Suppressor macrophage (primary cell): ENCODE measurements at places on chromosomes 6 and 20.

DNA sequence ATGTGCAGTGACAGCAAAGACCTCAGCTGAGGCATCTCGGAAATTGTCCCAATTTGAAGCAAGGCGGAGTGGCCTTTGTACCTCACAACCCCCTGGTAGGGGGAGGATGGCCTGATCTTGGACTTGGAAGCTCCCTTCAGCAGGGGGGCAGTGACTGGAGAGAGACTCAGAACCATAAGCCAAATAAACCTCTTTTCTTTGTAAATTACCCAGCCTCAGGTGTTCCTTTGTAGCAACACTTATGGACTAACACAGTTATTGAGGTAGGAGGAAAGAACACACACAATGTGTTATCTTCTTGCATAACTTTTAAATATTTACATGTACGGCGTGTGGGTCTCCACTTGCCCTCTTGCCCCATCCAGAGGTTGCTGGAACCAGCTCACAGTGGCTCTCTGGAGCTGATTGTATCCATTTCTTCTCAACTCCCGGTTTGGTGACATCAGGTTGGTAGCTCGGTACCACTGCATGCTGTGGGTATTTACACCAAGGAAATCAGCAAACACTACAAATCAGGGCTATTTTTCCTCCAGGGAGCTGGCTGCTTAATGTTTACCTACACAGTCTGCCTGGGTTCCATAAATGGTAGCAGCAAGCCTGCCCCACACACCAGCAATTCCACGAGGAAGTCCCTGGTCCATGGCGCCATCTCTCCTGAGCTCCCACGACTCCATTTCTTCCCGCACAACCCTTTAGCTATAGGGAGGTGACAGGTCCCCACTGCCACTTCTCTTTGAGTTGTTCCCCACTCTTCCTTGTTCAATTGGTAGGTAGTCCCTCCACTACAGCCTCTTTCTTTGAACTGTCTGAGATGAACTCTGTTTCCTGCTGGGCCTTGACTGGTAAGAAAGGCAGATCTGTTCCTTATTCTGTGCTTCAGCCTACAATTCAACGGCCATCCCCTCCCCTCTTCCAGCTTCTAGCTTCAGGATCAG lies 54.3 kb upstream of the TASP1 start:
- DNase-seq = no peak

GRCh38 chr20:16390991-16391390 lies 182.3 kb downstream of the KIF16B start:
- DNase-seq = peak; percentile 56

DNA sequence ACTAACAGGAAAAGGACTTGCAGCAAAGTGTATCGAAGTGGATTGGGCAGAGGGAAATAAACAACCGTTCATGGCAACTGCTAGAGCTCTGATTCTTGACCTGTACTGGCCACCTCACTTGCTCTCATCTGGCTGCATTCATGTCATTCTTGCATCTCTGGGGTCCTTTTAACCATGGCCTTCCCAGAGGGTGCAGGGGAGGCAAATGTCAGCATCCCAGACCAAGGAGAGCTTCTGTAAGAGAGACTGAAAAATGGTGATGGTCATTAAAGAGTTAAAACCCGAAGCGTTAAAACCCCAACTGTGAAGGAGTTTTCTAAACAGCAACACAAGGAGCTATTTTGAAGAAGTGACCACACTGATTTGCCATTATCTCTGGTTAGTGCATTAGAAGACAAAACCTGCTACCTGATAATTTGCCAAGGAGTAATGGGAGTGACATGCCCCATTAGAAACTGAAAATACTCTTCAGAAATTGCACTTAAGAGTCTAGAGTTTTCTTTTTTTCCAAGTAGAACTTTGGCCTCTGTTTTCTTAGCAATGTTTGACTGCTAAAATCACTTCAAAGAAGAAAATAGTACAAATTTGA lies 62.4 kb downstream of the APCDD1L start:
- no peak for DNase-seq

GRCh38 chr6:113356139-113356538 lies 501.0 kb upstream of the MARCKS start:
- DNase-seq = no peak

- no peak for DNase-seq
Observed at GRCh38 chr6:131998255-131998982, 47.2 kb upstream of the CCN2 start.

DNA sequence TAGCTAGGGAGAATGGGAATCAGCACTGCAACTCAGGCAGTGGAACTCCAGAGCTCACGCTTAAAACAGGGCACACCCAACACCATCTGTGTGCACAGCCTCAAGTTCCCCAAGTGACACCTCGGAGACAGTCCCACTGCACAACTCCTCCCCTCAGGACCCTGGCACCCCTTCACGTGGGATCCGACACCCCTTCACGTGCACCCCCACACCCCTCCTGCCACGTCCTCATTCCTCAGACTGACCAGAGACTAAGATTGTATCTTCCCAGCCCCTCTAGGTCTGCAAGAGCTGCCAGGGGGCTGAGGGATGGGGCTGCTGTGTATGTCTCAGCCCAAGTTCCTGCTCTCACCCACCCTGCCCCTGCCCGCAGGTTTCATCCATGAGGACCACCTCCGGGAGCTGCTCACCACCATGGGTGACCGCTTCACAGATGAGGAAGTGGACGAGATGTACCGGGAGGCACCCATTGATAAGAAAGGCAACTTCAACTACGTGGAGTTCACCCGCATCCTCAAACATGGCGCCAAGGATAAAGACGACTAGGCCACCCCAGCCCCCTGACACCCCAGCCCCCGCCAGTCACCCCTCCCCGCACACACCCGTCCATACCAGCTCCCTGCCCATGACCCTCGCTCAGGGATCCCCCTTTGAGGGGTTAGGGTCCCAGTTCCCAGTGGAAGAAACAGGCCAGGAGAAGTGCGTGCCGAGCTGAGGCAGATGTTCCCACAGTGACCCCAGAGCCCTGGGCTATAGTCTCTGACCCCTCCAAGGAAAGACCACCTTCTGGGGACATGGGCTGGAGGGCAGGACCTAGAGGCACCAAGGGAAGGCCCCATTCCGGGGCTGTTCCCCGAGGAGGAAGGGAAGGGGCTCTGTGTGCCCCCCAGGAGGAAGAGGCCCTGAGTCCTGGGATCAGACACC lies 7.6 kb downstream of the MYL9 start:
- no peak for DNase-seq

DNA sequence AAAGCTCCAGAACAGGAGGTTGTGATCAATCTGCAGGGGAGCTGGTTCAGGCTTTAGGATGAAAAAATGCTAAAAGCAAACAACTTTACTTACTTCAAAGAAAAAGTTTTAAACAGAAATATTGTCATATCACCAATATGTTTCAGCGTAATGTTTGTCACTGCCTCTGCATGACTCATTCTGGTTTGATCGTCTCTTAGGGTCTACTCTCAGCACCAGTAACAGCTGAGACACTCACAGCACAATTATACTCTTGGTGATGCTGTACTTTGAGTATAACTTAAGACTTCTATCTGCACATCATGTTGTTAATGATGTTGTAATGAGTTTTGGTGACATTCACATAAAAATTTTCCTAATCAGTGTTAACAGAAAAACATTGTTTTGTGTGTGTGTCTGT lies 665.4 kb downstream of the EPM2A start:
- DNase-seq = no peak
